ENCODE measurements at places on chromosomes 12 and 14.

- DNase-seq, result no peak
Observed at GRCh38 chr12:4068981-4069669, 195.9 kb upstream of the PARP11 start.

DNA sequence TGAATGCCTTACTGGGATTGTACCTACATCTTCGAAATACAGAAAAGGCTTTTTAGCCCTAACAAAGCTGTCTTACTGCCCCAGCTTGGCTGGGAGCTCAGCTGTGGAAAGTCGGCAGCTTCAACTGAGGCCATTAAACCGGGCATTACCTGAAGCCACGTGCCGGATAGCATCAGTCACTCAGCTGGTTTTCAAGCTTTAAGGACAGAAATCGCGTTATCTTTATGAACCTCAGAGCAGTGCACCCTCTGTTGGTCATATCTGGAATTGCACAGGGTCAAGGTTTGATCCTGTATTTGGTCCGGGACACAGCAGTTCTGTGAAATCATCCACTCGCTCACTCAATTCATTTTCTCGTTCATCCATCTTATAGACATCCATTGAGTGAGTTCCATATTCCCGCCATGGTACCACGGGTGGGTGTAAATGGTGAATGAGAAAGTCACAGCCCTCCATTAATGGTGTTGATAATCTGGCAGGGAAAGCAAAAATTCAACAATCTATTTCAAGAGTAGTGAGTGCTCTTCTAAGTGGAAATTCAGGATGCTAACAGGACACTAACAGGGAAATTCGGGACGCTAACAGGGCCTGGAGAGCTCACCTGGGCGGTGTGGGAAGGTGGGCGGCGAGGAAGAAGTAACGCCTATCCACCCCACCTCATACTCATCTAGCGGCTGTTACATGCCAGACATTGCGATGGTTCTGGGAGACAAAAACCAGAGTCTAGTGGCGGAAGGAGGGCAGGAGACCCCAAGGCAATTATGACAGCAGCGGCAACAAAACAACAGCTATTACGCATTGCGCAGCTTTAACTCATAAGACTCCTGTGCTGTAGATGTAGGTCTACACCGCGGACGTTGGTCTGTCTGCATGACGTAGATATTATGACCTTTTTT, 60.6 kb upstream of the TCL1A start:
- DNase-seq, result peak; percentile 16

GRCh38 chr14:38718519-38718918, 384.5 kb downstream of the SEC23A start:
- DNase-seq, result no peak

GRCh38 chr14:64992328-64992885, 5.7 kb downstream of the FNTB start:
- no peak for DNase-seq

DNA sequence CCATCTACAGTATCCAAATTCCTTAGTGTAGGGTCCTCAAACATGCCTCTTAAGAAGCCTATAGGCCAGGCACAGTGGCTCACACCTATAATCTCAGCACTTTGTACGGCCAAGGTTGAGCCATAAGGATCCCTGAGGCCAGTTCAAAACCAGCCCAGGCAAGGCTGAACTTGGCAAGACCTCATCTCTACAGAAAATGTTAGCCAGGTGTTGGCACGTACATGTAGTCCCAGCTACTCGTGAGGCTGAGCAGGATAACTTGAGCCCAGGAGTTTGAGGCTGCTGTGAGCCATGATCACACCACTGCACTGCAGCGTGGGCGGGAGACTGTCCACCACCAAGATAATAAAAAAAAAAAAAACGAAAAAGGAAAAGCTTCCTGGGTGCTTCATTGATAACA, 6.8 kb downstream of the CCDC59 start:
- DNase-seq, result no peak

GRCh38 chr12:100643246-100643645, 69.8 kb downstream of the GAS2L3 start:
- no peak for DNase-seq

DNA sequence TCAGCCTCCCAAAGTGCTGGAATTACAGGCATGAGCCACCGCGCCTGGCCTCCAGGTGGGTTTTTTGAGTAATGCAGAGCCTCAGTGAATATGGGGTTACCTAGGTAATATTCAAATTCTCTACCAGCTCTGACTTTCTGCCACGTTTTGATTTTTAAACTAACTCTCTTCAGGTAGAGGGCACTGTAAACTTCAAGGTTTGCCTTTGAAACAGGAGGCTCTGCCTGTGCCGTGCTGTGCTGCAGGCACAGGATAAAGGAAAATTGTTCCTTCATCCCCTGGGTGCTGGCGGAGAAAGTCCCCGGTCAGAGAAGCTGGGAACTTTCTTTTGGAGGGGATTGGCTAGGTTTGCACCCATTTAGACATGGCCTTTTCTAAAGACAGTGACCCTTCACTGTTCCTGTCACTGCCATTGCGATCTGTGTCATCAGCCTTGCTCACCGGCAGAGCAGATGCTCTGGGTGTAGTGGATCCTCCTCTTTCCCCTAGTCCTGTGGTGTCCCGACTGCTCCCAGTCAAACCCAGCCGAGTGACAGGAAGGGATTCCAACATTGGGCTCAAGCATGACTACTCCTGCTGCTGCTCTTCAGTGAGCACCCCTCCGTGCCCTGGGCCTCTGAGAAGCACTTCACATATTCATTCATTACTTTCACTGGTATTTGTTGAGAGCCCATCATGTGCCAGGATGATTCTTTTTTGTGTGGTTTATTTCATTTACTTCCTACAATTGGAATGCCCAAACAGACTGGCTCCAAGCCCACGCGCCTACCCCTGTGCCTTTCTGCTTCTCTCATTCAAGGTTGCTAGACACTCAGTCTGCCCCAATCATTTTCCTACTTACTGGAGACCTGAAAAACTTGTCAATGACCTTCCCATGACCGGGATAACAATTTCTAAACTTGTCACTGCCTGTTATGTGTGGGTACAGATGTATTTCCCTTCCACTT, 103.6 kb downstream of the TMEM30B start:
- no peak for DNase-seq

DNA sequence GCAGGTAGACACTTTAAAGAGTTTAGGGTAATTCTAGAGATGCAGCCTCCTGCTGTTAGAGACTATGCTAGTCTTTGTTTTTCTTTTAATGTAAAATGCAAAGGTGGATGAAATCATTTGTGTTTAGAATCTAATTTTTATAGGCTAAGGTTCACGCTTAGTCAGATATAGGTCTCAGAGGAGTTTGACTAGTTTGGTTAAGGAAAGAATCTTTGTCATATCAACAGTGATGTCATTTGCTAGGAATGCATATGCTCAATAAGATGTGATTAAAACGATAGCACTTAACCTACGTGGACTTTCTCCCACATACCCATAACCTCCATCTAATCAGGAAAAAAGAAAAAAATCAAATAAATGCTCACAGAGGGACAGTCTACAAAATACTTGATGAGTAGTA, 859.3 kb upstream of the ATXN7L3B start:
- DNase-seq, result no peak

GRCh38 chr12:128408669-128409068, 141.7 kb downstream of the TMEM132C start:
- no peak for DNase-seq

Measured in hematopoietic multipotent progenitor cell (in vitro differentiated cells).